ENCODE measurements at places on chromosomes 16 and 17.
A peak's percentile ranks its signal among the peaks of the same experiment; 100 is the strongest.

DNA sequence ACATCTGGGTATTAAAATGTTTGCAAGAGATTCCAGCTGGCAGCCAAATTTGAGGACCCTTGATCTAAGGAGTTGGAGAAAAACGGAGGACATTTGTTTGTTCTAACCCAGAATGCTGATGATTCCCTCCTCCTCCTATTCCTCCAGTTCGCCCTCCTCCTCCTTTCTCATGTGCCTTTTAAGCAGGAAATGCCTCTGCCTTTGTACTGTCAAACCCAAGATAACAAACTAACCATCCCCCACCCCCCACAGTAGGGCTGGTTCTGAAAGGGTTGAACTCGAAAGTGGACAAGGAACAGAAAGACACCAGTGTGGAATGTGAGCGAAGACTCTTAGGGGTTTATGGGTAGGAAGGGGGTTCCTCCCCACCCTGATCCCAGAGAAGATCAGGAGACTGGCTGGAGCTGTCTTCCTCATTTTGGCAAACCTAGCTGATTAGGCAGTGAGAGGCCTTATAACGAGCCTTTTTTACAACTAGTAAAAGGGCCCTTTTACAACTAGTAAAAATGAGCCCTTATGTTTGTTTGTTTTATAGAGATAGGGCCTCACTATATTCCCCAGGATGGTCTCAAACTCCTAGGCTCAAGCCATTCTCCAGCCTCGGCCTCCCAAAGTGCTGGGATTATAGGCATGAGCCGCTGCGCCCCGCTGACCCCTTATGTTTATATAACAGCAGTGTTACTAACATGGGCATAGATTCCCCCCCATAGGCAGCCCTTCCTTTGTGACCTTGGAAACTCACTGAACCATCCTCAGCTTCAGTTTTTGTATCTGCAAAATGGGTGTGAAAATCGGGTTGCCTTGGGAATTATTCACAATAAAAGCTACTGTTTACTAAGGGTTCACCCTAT is 975 bp downstream of the CHD9 start:
- peak; percentile 53 for DNase-seq

DNA sequence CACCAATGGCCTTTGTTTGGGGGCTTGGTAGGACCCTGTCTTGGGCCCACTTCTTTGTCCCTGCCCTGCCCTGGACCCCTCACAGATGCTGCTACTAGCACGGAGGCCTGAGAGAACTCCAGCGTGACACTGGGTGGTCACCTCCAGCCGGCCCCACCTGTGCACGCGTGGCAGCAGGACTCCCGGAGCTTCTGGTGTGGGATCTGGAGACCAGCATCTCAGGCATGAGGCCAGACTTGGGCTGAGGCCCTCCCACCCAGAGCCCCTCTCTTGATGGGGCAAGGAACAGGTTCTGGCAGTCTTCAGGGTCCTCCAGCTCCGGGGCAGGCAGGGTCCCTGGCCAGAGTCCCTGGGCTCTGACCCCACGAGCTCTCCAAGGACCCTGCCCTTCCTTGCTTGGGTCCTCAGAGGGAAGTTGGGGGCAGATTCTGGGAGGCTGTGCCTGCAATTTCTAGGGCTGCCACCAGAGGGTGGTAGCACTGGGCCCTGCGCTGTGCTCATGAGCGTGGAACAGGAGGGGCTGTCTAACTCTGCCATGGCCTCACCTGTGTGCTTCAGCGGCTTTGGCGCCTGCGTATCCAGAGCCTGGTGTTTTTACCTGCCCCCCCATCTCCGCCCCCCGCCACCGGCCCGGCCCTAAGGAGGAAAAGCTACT is 3.1 kb upstream of the BAIAP3 start:
- no peak for DNase-seq

GRCh38 chr16:54655121-54655590 is 275.5 kb upstream of the IRX5 start:
- peak; percentile 20 for DNase-seq

DNA sequence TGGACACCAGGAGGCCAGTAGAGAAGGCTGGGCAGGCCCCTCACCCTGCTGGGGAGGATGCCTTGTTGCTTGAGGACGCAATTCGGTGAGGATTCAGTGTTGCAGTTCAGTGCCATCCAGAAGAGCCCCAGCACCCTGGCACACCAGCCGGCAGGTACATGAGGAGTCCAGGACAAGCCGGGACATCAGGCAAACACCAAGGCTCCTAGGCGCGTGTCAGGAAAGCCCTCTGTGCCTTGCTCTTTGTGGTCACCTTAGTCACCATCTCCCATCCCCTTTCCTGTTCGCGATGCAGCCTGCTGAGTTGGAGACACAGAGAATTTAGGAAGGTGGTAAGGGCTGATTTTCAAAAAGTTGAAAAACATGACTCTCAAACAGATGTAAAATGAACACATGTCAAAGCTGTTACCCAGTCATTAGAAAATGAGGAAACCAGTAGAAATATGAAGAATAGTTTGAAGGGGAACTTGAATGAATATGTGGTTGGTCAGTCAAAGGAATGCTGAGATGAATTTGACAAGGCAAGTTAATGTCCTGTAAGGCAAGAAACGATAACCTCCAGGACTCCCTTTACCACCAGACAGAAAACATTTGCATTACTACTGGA is 2.3 kb upstream of the NCBP3 start:
- no peak for DNase-seq

DNA sequence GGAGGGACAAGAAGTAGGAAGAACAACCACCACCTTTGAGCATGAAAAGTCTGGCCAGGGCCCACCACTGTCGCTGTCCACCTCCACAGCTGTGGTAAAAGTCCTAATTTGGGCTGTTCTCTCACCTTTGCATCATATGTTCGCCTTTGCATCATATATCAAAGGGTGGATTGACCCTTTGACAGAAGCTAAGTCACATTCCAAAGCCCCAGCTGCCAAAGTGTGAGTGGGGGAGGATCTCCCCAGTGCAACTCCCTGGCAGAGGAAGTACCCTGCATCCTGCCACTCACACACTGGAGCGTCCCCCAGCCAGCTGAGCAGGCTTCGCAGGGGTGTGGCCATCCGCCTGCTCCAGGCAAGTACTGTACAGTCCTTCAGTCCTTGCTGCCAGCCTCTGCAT is 12.7 kb upstream of the SPECC1 start:
- DNase-seq, result no peak

- no peak for DNase-seq
Measured at GRCh38 chr17:68205808-68206720, 41.8 kb upstream of the AMZ2 start.

DNA sequence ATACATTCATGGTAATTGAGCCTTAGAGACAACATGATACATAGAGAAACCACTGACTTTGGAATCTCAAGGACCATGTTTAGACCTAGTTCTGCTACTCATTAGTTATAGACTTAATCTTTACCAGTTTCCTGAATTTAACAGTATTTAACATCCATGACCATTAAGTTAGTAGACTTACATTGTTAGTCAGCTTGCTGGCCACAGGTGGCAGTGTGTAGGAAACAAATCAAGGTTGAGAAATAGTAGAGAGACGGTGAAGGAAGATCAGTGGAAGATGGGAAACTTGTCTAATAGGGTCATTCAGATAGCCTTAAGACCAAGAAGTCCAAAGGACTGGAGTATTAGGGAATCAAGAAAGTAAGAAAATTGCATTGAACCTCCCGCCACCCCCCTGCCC is 31.0 kb downstream of the OMG start:
- no peak for DNase-seq

GRCh38 chr16:9151597-9151996 is 60.2 kb downstream of the HAPSTR1 start:
- no peak for DNase-seq

GRCh38 chr17:16345565-16345964 is 7.7 kb downstream of the CENPV start:
- DNase-seq, result no peak

GRCh38 chr17:56751145-56751738 is 82.5 kb downstream of the C17orf67 start:
- DNase-seq, result no peak

- no peak for DNase-seq
Measured at GRCh38 chr17:79802736-79803420, 6.0 kb upstream of the CBX8 start.

DNA sequence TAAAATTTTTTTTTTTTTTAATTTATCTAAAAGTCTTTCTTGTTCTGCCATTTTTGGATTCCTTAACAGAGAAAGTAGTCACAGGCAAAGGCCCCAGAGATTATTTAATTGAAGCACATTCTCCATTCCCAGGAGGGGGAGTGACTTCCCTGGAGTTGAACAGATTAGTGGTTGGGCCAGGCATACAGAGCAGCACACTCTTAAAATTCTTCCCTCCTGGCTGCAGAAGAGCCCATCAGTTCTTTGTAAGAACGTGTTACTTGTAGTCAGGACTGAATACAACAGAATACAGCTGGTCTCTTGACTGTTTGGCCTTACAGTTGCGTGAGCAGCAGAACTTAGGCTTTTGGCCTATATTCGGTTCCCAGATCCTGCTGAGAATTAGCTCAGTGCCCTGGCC is 1.8 kb downstream of the ALKBH5 start:
- DNase-seq, result no peak

GRCh38 chr16:65372171-65372570 is 250.3 kb upstream of the CDH11 start:
- no peak for DNase-seq

DNA sequence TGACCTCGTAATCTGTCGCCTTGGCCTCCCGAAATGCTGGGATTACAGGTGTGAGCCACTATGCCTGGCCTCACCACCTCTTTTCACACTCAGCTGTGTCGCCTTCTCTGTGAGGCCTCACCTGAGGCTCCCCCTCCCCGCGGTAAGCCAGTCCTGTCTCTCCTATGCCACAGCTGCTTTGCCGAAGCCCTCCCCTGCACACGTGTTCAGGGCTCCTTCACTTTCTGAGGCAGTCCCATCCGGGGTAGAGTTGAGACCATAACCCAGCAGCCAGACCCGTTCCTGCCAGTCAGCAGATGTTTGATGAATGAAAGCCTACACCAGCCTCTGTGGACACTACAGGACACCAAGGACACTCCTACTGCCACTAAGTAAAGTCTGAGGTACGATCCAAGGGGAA is 10.6 kb downstream of the USP7 start:
- DNase-seq, result no peak

GRCh38 chr16:72111657-72112451 is 18.2 kb downstream of the DHX38 start:
- no peak for DNase-seq

DNA sequence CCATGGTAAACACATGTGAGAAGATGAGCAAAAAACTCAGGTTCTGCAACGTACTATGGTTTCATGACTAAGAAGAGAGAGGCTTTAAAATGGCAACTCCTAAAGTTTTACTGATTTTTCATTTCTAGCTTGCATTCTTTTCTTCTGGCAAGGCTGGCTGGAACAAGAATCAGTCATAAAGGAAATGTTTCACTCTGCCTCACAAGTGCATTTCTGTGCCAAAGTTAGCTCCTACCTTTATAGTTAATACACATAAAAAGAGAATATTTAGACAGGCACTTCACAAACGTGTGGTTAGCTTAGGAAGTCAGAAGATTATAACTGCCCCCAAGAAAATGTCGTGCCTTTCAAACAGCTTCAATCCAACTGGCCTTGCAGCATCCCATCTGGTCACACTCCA is 417.1 kb upstream of the CDH11 start:
- DNase-seq, result no peak

GRCh38 chr16:56198006-56198754 is 6.9 kb downstream of the GNAO1 start:
- no peak for DNase-seq

- DNase-seq, result no peak
Measured at GRCh38 chr17:46118964-46119363, 74.3 kb downstream of the KANSL1 start.

DNA sequence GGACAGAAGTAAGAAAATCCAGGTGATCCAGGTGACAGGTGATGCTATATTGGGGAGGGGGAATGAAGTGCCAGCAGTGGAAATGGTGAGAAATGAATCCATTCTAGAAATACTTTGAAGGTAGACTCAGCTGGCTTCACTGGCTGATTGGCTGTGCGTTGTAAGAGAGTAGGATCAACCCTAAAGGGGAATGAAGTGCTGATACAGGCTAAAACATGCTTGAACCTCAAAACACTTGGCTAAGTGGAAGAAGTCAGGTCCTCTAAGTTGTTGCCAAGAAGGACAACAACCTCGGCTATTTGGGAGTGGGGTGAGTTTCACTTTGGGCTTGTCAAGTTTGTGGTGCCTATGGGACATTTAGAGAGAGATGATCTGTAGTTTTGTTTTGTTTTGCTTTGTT is 24.1 kb upstream of the SCNN1B start:
- no peak for DNase-seq

- no peak for DNase-seq
Measured at GRCh38 chr17:807523-808294, 25.6 kb downstream of the MRM3 start.

DNA sequence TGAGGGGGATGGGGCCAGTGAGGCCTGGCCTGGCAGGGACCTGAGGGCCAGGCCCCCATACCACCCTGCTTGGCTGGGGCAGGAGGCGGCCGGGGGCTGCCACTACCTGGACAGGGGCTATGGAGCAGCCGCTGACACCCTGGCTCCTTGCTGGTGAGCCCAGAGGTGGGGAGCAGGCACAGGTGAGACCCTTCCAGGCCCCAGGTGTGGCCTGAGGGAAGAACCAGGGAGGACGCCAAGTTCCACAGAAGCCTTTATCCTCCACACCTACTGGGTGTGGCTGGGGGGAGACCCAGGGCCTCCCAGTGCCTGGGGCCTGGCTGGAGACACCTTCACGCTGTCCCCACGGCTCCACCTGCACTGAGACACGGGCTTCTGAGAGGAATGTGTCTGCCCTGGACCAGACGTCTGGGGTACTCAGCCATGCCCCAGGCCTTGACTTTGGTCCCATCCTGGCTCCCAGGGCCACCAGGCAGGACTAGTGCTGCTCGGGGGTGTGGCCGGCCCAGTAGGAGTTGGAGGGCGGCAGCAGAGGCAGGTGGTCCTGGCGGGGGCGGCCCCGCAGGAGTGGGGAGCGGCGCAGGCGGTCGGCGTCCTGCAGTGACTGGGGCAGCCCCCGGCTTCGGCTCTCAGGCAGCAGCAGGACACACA is 4.7 kb downstream of the SLC22A31 start:
- DNase-seq, result no peak

DNA sequence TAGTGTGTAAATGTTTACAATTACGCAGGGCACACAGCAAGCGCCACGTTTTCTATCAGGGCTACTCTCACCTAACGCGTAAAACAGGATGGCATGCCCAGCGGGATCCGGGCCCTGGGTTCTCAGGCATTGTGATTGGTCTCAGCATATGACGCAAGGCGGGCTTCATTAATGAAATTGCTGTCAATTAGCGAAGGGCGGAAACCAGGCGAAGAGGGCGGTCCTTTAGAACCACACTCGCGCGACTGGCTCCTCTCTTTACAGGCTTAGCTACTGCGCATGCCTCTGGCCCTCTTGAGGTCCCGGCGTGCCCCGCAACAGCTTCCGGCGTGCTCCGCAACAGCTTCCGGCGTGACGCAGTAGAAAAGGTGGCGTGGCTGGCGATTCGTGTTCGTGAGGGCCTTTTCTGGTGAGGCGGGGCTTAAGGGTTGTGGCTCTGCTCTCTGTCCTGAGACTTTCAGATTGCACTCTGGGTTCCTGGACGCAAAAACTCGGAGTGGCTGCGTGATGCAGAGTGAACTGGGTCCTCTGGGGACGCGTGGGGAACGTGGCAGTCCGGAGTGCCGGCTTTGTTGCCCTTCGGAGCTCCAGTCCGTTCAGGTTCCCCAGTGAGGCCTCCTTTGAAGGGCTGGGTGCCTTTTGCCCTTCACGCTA is 9.2 kb downstream of the OR2C1 start:
- DNase-seq, result peak; percentile 93

GRCh38 chr17:12342609-12343435 is 322.1 kb downstream of the MAP2K4 start:
- DNase-seq, result no peak
